ENCODE measurements at places on chromosomes 6 and 20. TPM values are rescaled to one million over a fixed set of nuclear protein-coding genes. Genes with fewer than 3 reads are reported as not detected.

Gene CCND3
- total RNA-seq, result 99.4 TPM

Gene MROH8
- total RNA-seq, result 3.5 TPM

Gene FHL5
- total RNA-seq, result not detected

Gene KCNQ5
- total RNA-seq, result 1.6 TPM

Gene CPNE5
- total RNA-seq, result 25.7 TPM

Gene ADAM33
- not detected for total RNA-seq

Gene ZNF311
- 0.05 TPM for total RNA-seq

Gene TMC2
- not detected for total RNA-seq

Gene FLRT3
- total RNA-seq, result 5.3 TPM

Gene RWDD1
- total RNA-seq, result 25.6 TPM

Gene SLC22A1
- not detected for total RNA-seq

Gene RRP36
- 83.9 TPM for total RNA-seq

Gene LY6G6F
- total RNA-seq, result not detected

Gene MAFB
- total RNA-seq, result 3.0 TPM

Gene CRISP2
- not detected for total RNA-seq

Gene PRDM1
- total RNA-seq, result 3.8 TPM

Gene TPBG
- total RNA-seq, result 19.0 TPM

Gene XKR7
- not detected for total RNA-seq

Measured in glomerular endothelial cell (primary cell).